ENCODE measurements at places on chromosomes 4 and X.

GRCh38 chr4:190014771-190015537 is 12.1 kb downstream of the FRG2 start:
- DNase-seq = no peak

- DNase-seq = no peak
Observed at GRCh38 chr4:33218238-33218637, 2498.1 kb downstream of the PCDH7 start.

DNA sequence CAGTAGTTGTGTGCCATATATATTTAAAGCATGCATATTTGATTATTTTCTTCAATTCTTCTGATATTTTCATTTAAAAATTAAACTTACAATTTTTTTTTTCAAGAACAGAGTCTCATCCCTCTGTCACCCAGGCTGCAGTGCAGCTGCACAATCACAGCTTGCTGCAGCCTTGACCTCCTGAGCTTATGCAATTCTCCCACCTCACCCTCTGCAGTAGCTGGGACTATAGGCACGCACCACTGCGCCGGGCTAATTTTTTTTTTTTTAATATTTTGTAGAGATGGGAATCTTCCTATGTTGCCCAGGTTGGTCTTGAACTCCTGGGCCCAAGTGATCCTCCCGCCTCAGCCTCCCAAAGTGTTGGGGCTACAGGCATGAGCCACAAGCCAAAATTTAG is 5.8 kb upstream of the DCLK2 start:
- no peak for DNase-seq

DNA sequence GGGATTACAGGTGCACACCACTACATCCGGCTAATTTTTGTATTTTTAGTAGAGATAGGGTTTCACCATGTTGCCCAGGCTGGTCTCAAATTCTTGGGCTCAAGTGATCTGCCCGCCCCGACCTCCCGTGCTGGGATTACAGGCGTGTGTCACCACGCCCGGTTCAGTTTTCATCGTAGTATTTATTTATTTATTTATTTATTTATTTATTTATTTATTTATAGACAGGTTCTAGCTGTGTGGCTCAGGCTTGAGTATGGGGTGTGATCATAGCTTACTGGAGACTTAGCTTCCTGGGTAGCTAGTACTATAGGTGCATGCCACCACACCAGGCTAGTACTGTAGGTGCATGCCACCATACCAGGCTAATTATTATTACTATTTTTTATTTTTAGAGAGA is 64.1 kb upstream of the STOX2 start:
- DNase-seq = no peak

GRCh38 chr4:155684892-155685541 is 18.4 kb downstream of the GUCY1A1 start:
- no peak for DNase-seq

GRCh38 chrX:135327299-135327698 is 18.0 kb downstream of the ETDC start:
- no peak for DNase-seq

DNA sequence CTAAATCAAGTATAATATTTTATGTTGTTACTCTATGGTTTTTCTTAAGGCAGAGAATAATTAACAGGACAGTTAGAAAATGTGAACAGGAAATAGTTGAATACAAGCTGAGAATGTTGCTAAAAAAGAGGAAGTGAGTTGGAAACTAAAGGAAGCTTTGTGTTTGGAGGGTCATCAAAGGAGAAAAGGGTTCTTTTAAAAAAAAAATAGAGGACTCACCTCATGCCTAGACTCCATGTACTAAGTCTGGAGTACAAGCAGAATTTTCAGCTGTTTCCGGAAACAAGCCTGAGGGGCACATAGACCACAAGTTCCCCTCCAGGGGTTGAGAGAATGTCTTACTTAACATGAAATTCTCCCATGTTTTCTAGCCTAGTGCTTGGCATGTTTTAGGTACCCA is 20.1 kb upstream of the MAP7D3 start:
- DNase-seq = no peak

DNA sequence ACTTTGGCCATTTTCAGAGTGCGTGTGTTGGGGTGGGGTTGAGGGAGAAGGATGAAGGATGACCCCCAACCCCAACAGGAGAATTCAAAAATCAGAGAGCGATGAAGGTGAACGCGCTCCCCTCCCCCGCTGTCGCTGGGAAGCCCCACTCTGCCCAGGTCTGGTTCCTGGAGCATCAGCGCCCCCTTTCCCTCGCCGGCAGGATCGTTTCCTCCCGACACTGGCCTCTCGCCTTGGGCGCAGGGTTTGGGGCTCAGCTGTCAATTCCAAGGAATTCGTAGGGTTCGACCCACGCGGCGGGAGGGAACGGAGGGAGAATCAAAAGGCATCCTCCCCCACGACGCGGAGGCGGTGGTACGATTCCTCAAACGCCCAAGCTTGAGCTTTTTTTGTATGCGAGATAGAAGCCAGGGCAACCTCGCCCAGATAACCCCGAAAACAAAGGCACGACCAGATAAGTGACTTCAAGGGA is 1.0 kb upstream of the PDGFRA start:
- DNase-seq = peak; percentile 19

DNA sequence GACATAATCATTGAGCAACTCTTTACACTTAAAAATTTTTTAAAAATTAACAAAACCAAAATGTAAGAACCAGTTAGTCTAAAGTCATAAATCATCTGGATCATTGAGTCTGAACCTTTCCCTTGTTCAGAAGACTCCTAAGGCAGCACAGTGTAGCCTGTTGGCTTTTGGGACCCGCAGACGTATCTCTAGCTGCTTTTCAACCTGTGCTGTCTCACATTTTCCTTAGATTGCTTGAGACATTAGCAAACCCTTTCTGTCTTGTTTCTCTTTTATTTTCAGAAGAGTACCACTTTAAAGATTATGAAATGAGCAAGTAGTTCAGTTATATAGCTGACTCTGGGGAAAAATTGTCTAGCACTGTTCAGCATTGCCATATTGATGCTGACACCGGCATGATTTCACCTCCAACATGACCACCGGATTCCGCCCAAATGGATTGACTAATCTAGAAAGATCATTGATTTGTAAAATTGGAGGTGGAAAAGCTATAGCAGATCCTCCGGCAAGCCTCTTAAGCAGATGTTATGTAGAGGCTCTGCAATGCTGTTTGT is 8.9 kb downstream of the TCEANC start:
- DNase-seq = no peak

- no peak for DNase-seq
Observed at GRCh38 chr4:95198961-95199360, 349.8 kb downstream of the UNC5C start.

DNA sequence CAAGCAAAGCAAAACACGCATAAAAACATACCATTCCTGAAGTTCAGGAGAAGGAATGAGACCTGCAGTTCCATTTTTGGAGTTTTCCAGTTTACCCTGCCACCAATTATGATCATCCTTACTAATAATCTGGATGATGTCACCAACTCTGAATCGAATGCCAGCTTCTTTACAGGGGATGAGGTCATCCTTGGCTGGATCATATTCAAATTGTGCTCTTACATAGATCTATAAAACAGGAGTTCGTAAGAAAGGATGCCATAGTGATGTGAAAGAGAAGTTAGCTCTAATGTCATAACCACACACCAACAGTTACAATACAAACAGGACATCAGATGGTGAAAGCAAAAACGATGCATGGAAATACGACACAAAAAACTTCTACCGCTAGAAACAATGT is 106.5 kb downstream of the NYX start:
- DNase-seq = no peak

DNA sequence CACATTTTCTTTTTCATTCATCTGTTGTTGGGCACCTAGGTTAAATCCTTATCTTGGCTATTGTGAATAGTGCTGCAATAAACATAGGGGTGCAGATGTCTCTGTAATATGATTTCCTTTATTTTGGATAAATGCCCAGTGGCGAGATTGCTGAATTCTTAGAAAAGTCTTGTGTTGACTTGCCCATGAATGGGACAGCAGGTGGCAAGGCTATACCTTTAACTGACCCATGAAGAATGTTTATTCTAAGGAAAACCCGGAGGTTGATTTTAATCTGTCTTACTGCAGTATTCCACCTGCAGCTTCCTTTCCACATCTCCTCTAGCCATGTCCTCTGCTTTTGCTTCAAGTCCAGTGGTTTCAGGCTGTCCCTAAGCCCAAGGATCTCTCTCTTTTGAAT is 220.6 kb downstream of the SNCA start:
- DNase-seq = no peak

All from hypothalamus (tissue), 51 donors.